ENCODE measurements at places on chromosomes 2 and 18.

GRCh38 chr2:51028829-51029228 is 3.1 kb downstream of the NRXN1 start:
- no peak for DNase-seq

GRCh38 chr2:70412294-70413070 is 110.6 kb upstream of the FAM136A start:
- DNase-seq = no peak

DNA sequence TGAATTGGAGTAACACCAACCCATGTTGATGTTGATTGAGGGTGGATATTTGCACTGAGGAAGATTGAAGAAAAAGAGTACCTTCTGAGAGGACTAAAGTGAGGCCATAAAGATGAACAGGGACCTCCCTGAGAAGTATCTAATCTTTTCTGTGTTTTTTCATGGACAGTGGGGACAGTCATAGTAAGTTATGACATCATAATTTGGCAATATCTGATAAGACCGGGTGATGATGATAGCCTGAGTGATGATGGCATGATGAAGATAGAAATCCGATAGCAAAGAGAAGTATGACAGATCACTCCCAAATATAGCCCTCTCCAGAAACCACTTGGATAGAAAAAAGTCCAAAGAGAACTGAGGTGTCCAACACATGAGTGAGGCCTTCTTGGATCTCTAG is 2.2 kb upstream of the ATP5MC3 start:
- no peak for DNase-seq

DNA sequence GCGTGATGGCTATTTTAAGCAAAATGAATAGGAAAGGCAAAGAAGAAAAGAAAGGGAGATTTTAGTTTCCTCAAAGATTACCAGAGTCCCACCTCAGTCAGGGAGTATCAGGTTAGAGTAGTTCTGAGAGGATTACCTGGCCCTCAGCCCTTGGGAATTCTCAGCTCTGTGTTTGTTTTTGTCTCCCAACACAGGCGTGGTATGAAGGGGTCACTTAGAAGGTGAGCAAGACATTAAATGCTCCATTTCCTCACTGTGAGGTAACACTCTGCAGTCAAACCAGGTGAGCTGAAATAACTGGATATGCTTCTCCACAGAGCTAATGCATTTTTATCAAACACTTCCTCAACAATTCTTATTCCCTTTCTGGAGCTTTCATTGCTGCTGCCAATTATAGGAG is 232.2 kb downstream of the IKZF2 start:
- no peak for DNase-seq

GRCh38 chr2:98776136-98776535 is 45.2 kb upstream of the MGAT4A start:
- no peak for DNase-seq
